ENCODE measurements at places on chromosomes 2 and 18.
A peak's percentile ranks its signal among the peaks of the same experiment; 100 is the strongest.

GRCh38 chr2:174439323-174439722 lies 43.8 kb downstream of the SCRN3 start:
- no peak for DNase-seq

DNA sequence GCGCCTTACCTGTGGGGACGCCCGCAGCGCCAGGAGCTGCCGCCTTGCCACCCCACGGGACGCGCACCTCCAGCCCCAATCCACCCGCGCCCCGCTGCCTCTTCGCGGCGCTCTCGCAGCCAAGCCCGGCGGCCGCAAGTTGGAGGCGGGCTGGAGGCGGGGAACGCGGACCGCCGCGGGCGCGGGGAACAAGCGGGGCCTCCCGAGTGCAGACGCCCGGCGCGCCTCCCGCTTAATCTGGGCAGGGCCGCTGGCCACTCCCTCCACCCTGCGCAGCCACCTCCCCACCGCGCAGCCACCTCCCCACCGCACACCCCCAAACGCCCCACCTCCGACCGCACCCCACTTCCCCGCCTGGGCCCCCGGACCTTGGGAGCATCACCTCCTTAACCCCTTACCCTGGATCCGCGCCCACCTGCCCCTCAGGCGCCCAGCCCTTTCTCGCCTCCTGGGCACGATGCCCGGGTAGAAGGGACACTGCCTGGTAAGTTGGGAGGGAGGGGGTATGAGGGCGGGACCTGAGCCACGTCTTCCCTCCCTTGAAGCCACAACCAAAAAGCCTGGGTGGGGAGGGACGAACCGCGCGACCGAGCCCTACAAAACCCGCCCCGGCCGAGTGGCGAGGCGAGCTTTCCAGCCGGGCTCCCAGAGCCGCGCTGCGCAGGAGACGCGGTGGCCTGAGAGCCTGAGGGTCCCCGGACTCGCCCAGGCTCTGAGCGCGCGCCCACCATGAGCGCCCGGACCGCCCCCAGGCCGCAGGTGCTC lies at the start of the genes COL4A3 and COL4A4:
Gene COL4A3 (plus strand): TSS at position 627 of the 765 bp plus-strand sequence. CDS start 103 bp downstream, at position 730.
Gene COL4A4 (minus strand): TSS at position 208 of the 765 bp plus-strand sequence. CDS start 16,722 bp downstream, outside the sequence.
- DNase-seq: no peak

- DNase-seq: peak; percentile 60
Measured at GRCh38 chr2:142291969-142292368, 161.2 kb upstream of the LRP1B start.

DNA sequence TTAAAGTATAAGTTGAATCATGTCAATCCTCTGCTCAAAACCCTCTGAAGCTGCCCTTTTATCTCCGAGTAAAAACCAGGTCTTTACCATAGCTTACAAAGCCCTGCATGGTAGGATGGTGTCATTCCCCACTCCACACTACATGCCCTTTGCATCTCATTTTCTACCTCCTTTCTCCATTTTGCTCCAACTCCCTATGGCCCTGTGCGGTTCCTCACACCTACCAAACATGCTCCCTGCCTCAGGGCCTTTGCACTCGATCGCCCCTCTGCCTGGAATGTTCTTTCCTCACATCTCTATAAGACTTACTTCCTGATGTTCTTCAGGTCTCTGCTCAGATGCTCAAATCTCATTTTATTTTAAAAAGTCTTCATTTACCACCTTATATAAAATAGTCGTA lies 80.7 kb downstream of the MYL12B start:
- DNase-seq: no peak

- DNase-seq: no peak
Measured at GRCh38 chr2:227038550-227039189, 125.3 kb downstream of the COL4A4 start.

- DNase-seq: no peak
Measured at GRCh38 chr2:109677835-109678580, 63.8 kb downstream of the SOWAHC start.
